ENCODE measurements at places on chromosomes 2 and 18.

DNA sequence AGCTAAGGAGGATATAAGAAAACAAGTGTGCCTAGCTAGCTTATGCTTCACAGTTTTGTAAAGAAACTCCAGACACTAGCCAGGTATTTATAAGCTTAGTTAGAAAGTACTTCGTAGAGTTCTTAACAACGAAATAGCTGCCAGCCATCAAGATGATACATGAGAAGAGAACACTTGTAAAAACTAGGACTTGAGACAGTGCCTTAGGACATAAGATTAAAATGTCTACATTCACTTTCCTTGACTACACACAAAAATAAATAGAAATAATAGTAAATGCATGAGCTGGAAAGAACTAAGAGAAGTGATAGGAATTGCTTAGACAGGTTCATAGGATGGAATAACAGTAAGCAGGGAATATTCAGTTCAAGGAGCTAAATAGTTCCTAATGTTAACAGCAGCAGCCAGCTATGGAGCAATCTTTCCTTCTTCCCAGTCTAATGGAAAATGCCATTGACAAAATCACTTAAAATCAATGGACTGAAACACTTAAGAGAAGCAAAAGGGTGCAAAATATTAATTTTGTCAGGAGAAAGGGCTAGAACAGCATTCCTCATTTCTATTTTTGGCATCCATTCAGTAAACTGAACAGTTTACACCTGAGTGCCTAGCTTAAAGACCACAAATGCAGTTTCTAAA lies 186.6 kb downstream of the PDE11A start:
- DNase-seq, result no peak

- no peak for DNase-seq
These were observed 15.3 kb downstream of the SGPP2 start for GRCh38 chr2:222439692-222440091.

DNA sequence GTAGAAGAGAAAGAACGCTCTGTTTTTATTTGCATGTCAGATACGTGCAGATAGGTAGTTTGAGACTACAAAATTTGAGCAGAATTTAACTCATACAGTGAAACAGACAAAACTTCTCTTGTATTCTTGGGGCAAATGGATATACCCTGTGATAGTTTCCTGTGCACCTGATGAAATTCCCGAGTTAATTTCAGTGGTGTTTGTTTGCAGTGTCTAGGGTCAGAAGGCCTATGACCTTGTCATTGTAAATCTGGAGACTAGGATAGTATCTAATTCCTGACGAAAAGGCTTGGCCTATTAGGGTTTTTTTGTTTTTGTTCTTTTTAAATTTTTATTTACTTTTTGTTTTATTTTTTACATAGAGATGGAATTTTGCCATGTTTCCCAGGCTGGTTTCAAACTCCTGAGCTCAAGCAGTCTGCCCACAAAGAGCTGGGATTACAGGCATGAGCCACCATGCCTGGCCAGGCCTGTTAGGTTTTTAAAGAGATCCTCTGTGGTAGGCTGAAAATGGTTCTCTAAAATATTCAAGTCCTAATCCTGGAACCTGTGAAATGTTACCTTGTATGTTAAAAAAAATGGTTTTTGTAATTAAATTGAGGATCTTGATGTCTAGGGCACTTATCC lies 17.6 kb downstream of the LCLAT1 start:
- no peak for DNase-seq

DNA sequence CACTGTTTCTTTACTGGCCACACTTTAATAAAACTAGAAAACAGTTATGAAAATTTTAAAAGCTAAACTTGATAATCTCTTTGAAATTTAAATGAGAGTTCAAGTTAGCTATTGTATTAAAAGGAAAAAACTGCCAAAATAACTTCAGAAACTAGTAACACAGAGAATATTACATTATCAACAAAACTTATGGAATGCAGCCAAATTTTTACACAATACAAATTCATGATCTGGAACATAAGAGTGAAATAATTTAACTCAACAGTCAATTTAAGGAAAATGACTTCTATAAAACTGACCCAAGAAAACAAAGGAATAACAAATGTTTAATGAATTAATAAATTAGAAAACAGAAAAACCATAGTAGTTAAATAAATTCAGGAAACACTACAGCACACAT lies 65.0 kb downstream of the TCF4 start:
- no peak for DNase-seq

DNA sequence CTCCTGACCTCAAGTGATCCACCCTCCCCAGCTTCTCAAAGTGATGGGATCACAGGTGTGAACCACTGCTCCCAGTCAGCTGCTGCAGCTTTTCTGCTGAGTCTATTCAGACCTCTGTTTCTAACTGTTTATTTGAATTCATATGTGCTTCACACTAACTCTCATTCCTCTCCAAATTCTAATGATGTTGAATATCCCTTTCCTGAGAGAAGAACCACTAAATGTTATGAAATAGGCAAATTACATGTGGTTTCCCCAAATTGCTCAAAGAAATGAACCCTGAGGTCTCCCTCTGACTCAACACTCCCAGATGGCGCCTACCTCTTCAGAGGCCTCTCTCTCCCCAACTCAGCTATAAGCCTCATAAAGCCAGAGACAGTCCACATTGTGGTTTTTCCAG lies 98.6 kb downstream of the IRS1 start:
- DNase-seq, result no peak

DNA sequence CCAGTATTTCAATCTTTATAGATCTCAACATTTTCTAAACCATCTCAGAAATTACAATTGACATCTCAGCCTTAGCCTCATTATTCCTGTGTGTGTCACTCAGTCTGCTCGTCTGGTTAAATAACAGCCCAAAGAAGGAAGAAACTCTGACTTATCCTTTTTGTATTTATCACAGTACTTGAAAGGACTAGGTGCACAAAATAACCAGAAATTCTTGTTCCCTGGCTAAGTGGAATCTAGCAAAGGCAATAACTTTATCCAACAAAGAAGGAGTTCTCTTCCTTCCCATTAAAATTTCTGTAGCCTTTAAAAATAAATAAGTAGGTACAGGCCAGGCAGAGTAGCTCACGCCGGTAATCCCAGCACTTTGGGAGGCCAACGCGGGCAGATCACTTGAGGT lies 139.9 kb upstream of the PID1 start:
- no peak for DNase-seq

- no peak for DNase-seq
These were observed 136.0 kb upstream of the ITGB6 start for GRCh38 chr2:160336105-160336504.

DNA sequence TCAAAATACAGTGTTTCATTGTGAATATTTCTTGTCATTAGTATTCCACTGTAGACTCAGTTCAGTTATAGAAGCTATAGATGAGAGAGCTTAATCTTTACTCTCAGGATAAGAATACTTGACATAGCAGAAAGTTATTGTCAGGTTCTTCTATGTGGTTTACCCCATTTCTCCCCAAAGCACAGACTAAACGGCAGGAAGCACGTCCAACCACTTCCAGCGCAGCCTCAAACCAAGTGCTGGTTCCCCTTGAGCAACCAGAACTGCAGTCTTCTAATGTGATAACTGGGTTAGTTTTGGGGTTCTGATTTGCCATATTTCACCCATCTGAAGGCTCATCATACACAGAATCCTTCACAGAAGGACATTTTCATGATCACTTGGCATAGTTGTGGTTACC lies 324.7 kb downstream of the SLC8A1 start:
- DNase-seq, result no peak

DNA sequence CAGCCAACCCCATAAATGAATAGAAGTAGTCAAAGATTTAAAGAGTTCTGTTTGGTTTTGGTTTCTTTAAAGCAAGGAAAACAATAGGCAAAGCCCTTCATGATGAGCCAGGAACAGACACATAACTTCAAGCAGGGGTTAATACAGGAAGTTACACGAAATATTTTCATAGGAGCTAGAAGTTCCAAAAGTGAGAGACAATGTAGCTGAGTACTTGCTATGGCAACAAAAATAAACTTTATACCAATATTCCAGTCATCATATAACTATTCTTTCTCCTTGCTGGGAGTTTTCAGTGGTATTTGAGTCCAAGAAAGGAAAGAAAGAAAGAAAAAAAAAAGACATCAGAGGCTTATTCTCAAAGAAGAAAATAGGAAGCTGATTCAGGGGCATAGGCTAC lies 56.2 kb downstream of the COBLL1 start:
- no peak for DNase-seq

DNA sequence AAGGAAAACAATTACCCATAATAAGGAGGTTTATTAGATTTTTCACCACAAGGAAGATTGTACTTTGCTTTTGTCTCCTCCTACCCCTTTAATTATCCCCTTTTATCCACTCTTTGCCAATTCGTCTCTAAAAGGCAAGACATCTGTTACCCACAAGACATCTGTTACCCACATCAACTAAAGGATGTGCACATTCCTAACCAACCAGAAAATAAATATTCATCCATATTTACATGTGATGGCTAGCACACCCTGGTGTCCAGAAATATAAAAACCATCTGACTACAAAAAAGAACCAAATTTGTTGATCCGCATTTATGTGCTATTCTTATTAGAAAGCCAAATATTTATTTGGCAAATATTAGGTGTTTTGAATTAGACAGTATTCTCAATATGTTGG lies 35.7 kb downstream of the ACVR1C start:
- DNase-seq, result no peak

DNA sequence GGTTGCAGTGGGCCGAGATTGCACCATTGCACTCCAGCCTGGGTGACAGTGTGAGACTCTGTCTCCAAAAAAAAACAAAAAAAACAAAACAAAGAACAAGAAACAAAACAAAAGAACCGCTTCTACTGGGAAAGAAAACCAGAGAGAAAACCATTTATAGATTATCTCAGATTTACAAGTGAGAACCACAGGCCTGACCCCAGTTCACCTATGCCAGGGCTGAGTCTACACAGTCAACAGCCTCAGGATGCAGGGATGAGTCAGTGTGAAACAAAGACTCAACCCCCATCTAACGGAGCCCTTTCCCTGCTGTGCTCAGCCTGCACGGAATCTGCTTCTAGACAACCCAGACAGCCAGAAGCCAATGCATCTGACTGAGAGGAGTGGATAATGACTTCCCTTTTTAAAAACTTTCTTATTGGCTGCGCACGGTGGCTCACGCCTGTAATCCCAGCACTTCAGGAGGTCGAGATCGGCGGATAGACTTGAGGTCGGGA lies 25.5 kb upstream of the YWHAQ start:
- DNase-seq, result peak; percentile 7

GRCh38 chr2:168323529-168324021 lies 76.2 kb upstream of the STK39 start:
- DNase-seq, result no peak

DNA sequence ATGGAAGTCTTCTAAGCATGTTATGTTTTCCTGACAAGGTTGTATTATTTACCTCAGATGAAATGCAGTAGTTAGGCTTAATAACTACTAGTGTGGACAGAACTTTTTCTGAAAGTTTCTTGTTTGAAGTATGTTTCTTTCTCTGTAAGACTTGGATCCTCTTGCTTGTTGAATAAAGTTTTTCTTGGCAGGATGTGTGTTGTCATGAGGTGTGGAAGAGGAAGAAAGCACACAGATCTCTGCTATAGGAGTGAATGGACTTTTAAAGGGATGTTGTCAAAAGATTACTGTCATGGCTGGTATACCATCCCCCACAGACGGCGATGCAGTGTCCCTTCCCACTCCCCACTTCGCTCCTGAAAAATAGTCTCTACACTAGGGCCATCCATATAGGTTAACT lies 2.6 kb downstream of the CAB39 start:
- no peak for DNase-seq

DNA sequence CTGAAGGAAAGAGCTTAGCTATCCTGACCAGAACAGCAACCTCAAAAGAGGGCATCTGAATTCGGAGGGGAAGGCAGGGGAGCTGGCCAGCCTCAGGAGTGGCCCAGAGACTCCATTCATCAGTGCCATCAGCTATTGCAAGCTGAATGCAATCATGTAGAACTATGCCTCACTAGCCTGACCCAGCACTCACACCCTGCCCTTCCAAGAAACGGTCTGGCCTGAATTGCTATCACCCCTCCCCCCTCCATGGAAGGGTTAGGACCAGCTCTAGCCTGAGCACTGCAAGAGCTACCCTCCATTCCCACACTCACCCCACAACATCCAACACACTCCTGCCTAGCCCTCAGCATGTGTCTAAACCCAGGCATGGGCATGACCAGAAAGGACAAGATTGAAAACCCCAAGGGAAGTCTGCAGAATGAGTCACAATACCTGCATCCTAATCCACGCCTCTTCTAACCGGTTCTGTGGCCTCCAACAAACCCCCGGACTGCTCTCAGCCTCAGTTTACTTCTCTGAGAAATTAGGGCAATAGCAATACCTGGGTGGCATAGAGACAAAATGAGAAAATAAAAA lies 120.3 kb downstream of the BCL11A start:
- no peak for DNase-seq

GRCh38 chr2:241801611-241802420 lies 7.2 kb upstream of the NEU4 start:
- DNase-seq, result no peak

- no peak for DNase-seq
These were observed 36.4 kb downstream of the EMILIN2 start for GRCh38 chr18:2883076-2883735.

- no peak for DNase-seq
These were observed 62.4 kb upstream of the SKOR2 start for GRCh38 chr18:47313901-47314300.

DNA sequence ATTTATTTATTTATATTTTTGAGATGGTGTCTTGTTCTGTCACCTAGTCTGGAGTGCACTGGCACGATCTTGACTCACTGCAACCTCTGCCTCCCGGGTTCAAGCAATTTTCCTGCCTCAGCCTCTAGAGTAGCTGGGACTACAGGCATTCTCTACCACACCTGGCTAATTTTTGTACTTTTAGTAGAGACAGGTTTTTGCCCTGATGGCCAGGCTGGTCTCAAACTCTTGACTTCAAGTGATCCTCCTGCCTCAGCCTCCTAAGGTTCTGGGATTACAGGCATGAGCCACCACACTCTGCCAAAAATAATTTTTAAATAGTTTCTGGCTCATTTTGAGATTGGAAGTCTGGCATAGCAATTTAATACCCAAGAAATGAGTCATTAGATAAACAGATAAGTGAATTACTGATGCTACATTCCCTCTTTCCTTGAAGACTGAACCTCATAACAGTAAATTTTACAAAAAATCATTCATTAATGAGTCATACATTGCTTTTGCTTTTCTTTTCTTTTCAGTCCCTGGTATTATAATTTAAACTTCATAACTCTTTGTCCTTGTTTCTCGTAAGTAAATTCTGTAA lies 881.6 kb upstream of the PIK3C3 start:
- no peak for DNase-seq

GRCh38 chr2:27993402-27993787 lies 102.9 kb downstream of the BABAM2 start:
- no peak for DNase-seq

DNA sequence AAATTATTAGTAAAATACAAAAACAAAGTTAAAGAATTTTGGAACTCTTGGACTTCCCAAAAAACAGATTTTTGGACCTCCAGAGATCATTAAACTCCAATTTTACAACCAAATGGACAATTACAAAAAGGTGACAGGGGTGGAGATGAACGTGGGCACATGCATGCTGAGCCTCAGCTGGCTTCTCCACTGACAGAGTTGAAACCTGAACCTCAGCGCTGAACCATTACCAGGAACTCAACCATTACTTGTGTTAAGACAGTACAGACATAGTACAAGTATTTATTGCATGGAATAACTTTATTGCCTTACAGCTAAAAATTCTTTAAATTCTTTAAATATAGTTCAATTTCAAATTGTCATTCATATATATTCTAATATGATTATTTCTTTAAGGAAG lies 33.0 kb upstream of the KIDINS220 start:
- DNase-seq, result no peak

- DNase-seq, result peak; percentile 82
These were observed at the start of gene R3HDM1 for GRCh38 chr2:135531231-135532197. Gene R3HDM1, plus strand, starts transcription at chr2:135531484. Its CDS starts 73,362 bp downstream, at chr2:135604846.
